ENCODE measurements at places on chromosomes 5 and 9.

DNA sequence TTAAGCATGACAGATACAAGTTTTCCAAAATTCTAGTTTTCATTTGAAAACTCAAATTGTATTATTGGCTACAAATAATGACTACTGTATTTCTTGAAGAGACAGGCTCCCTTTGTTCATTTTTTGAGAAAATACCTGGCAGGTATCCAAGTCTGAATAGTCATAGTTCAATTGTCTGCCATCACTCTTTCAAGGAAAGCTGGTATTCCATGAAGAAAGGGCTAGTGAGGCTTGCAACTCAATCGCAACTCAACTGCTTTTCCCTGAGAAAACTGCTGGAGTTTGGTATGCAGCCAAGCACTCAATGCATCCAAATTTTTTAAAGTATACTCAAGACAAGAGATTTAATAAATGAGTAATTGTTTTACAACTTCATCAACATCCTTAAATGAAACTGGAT lies 61.4 kb upstream of the TRIO start:
- DNase-seq = no peak

GRCh38 chr5:175646251-175646650 lies 11.6 kb upstream of the HRH2 start:
- no peak for DNase-seq

DNA sequence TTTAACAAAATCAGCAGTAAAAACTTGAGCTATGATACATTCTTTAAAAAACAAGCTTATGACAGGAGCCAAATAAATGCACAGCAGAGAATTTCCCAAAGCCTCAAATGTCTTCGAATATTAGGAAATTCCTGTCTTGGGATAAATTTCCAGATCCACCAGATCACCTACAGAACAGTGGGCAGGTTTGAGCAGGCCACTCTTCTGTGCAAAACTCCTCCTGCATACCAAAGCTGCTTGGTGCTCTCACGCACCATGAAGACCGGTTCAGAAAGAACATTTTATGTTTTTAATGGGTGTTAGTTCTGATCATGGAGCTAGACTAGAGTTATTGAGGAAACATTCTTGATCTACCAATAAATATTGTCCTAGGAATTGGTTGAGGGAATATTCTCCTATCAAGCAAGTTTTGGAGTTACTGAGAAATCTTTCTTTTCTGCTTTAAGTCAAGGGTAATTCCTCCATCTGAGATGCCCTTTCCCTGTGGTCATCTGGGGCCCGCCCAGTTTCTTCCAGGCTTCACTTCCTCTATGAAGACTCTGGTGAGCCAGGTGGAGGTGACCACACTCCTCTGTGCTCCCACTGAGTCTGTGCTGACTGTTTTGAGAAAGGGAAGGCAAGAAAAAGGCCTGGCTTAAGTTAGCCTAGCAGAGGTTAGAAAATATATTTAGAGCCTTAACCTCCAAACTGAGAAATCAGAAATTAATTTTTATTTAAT lies 17.9 kb downstream of the TNFSF15 start:
- no peak for DNase-seq

- DNase-seq = peak; percentile 49
Observed at GRCh38 chr5:103139264-103139865, 19.3 kb downstream of the PPIP5K2 start.

- no peak for DNase-seq
Observed at GRCh38 chr5:150052956-150053712, 33.2 kb downstream of the CSF1R start.

- peak; percentile 93 for DNase-seq
Observed at GRCh38 chr5:170221327-170221741, 11.5 kb upstream of the C5orf58 start.

DNA sequence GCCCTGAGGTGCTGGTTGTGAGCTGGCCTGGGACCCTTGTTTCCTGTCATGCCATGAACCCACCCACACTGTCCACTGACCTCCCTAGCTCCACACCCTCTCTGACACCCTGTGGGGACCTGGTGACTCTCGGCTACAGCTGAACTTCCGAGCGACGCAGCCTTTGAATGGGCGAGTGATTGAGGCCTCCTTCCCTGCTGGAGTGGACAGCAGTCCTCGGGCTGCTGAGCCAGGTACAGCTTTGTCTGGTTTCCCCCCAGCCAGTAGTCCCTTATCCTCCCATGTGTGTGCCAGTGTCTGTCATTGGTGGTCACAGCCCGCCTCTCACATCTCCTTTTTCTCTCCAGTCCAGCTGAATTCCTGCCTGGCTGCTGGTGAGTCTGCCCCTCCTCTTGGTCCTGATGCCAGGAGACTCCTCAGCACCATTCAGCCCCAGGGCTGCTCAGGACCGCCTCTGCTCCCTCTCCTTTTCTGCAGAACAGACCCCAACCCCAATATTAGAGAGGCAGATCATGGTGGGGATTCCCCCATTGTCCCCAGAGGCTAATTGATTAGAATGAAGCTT lies 6.1 kb downstream of the CA9 start:
- DNase-seq = no peak

DNA sequence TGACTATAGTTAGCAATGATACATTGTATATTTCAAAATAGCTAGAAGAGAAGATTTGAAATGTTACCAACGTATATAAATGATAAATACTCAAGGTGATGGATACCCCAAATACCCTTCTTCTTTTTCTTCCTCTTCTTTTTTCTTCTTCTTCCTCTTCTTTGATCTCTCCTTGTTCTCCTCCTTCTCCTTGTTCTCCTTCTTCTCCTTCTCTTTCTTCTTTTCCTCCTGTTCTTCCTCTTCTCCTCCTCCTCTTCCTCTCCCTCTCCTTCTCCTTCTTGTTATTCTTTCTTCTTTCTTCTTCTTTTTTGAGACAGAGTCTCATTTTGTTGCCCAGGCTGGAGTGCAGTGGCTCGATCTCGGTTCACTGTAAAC lies 616 bp upstream of the SPEF2 start:
- no peak for DNase-seq

- DNase-seq = no peak
Observed at GRCh38 chr9:72855321-72855720, 97.5 kb downstream of the ALDH1A1 start.

- peak; percentile 52 for DNase-seq
Observed at GRCh38 chr9:83403527-83404238, 134.5 kb downstream of the FRMD3 start.

GRCh38 chr5:172492097-172492840 lies 37.9 kb upstream of the SH3PXD2B start:
- DNase-seq = no peak

GRCh38 chr9:132147331-132147730 lies 14.5 kb upstream of the NTNG2 start:
- no peak for DNase-seq
